ENCODE measurements at places on chromosomes 16 and 17. TPM values are rescaled to one million over a fixed set of nuclear protein-coding genes. Genes with fewer than 3 reads are reported as not detected.

- DNase-seq: no peak
- no peak overlapping the region for H3K4me3 ChIP-seq
- no peaks in the 10 kb centered on the region for H3K27me3 ChIP-seq
- peaks cover 19% of the 10 kb centered on the region for H3K4me1 ChIP-seq
- H3K27ac ChIP-seq: no peak overlapping the region
- H3K36me3 ChIP-seq: no peaks in the 10 kb centered on the region
Observed at GRCh38 chr17:77963441-77963840, 4.9 kb downstream of the TNRC6C start.

Gene JMJD6
- total RNA-seq: 47.6 TPM

Gene DECR2
- 17.1 TPM for total RNA-seq

Gene EXOC3L1
- total RNA-seq: 0.30 TPM

Measured in HCT116 (cell line).